ENCODE measurements at places on chromosomes 1 and 21.

- DNase-seq: no peak
Observed at GRCh38 chr1:195580988-195581387, 1027.3 kb downstream of the KCNT2 start.

DNA sequence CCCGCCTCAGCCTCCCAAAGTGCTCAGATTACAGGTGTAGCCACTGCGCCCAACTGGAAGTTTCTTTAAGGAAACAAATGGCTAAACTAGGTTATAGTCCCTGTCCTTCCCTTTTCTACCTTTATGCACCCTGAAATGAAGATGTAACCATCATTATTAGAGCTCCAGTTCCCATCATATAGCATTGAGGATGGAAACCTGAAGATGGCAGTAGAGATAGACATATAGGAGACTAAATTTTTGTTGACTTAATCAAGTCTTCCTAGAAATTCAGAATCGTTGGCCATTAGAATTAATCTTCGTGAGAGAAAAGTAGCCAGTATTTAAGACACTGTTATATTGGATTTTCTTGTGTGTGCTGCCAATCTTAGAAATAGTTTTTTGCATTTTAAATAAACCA lies 1016.3 kb upstream of the NCAM2 start:
- DNase-seq: no peak

DNA sequence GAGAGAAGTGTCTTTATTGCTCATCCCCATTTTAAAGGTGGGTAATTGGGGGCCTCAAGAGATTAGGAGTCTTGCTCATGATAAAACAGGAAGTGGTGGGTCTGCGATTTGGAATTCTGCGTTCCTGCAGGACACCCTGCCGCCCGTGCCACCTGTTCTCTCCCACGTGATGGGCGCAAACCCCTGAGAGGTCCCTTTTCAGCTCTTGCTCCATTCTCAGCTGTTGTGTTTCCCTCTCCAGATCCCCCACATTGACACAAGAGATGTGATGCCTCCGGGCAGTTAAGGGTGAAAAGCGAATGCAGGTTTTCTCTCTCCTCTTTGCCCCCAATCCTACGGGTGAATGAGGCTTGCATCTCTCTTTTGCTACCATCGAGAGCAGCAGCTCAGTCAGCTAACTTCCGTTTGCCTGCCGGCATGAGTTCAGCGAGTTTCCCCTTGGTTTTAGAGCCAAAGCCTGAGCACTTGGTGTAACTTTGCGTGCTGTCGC lies 57.5 kb downstream of the KIF26B start:
- no peak for DNase-seq

DNA sequence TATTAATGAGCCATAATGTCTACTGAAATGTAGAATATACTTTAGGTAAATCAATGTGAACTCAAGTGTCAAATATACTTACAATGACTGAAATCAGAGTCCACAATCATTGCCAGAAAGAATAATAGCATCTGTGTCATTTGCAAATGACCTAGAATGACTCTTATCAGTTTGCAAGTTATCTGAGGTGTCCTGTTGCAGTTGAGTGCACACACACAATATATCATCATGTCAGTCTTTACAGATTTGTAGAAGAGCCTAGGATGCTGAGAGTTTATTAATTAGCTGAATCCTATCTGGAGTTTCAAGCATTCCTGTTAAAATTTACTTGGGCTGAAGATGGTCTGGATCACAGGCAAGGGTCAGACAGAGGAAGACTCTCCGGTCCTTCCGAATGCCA lies 324.0 kb upstream of the GREM2 start:
- DNase-seq: no peak

GRCh38 chr1:162632698-162633080 lies 425 bp downstream of the DDR2 start:
- DNase-seq: no peak

DNA sequence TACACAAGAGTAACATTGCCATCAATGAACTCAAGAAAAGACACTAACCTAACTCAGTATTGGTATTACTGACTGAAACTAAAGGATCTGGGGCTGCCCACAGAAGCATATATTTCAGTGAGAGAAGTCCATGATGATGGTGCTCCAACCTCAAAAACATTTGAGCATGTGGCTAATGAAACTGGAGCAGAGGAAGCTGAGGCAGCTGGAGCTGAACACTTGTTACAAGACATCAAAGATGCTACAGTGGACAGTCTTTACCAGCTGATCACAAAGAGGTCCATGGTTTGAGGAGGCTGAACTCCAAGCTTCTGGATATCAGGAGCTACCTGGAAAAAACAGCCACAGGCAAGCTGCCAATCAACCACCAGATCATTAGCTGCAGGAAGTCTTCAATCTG lies 42.2 kb upstream of the TTC39A start:
- no peak for DNase-seq

DNA sequence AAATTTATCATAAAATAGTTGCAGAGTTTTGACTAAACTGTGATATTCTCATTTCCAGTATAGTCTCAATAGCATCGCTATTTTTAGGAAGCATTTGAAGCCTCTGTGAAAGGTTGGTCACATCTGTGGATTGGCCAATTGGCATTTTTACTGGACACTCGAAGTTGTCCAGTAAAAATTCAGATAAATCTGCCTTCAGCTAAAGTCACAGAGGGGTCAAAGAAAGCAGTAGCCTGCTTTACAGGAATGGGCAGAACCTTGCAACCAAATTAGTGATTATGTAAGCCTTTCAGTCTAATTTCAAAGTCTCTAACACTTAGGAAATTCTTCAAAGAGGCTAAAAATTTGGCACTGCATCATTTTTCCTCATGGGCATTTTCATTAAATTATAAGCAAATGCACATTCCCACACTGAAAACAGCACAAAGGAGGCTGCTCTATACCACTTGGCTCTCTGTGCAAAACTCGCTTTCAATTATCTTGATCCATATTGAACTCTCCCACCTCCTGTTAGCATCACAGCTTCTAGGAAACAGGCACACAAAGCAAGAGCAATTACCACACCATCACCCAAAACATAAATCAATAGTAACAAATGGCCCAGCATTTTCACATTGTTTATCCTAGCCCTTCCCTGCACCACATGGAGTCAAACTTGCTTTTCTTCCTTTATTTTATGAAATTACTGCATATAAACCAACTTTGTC lies 318.5 kb upstream of the DUSP10 start:
- no peak for DNase-seq

DNA sequence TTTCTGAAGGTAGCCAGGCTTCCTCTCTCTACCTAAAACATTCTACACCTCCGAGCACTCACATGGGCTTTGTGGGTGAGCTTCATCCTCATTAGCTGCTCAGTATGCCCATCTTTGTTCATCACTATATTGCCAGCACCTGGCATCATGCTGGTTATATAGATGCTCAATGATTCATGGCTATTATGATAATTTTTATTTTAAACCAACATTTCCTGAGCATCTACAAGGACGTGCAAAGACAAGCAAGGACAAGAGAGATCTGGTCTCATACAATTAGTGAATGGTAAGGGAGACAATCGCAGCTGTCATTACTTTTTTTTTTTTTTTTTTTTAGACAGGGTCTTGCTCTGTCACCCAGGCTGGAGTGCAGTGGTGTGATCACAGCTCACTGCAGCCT lies 11.3 kb upstream of the QSOX1 start:
- no peak for DNase-seq

- DNase-seq: no peak
Observed at GRCh38 chr1:30275926-30276764, 447.2 kb downstream of the MATN1 start.

DNA sequence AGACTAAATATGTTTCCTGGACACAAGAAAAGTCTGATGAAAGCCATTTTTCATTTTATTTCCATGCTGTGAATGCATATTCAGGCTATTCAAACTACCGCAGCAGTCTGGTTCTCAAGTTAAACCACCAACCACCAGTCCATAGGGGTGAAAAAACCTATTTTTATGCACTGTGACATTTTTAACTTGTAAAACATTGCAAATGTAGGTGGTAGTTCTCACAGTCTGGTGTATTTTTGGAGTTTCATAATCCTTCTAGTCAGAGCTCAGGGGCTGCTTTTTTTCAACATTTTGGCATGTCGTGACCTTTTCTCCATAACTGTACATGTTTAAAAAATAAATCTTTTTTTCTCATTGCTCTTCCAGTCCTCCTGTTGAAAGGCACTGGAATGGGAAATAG lies 907.6 kb upstream of the ADGRL2 start:
- no peak for DNase-seq

DNA sequence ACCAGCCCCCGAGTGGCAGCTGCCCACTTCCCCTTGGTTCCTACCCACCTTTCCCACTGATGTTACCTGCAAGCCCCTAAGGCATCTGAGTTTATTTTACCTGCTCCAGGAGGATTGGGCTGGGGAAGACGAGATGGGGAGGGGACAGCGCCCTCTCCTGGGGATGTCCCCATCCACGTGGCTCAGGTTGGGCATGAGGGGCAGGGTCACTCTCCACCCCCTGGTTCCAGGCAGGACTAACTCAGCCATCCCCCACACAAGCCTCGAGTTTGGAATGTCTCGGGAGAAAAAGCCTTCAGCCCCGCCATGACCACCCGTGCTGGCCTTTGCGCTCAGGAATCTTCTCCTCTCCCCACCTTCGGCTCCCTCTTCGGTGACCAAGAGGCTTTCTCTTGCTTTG lies 90.0 kb downstream of the ARHGEF10L start:
- DNase-seq: no peak

DNA sequence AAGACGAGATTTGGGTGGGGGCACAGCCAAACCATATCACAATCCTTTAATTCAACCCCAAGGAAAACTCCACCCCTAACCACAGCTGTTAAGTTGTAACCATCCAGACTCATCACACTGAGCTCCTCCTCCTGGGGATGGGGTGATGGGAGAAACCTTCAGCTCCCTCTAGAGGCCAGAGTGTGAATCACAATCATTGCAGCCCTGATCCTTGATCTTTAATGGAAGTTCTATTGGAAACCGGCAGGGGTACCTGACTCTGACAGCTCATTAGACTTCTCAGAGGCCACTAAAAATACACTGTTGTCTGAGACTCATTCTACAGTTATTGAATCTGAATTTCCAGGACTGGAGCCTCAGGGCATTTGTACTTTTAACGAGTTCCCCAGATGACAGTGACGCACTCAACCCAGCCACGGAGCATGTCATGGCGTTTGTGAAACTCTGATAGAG lies 127.2 kb downstream of the IGSF21 start:
- no peak for DNase-seq

DNA sequence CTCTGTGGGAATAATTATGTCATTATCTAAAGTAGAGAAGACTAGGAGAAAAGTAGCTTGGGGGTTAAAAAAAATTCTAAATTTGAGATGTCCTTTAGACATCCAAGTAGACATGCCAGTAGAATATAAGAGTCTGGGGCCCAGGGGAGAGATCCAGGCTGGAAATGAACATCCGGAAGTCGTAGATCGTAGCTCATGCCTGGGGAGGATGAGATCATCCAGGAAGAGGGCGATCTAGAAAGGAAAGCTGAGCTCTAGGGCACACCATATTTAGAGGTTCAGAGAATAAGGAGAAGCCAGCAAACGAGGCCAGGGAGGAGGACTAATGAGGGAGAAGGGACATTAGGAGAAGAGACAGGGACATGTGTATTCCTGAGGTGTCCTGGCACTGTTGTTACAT lies 12.2 kb downstream of the NGF start:
- no peak for DNase-seq

GRCh38 chr1:60152891-60153290 lies 79.3 kb upstream of the C1orf87 start:
- no peak for DNase-seq

DNA sequence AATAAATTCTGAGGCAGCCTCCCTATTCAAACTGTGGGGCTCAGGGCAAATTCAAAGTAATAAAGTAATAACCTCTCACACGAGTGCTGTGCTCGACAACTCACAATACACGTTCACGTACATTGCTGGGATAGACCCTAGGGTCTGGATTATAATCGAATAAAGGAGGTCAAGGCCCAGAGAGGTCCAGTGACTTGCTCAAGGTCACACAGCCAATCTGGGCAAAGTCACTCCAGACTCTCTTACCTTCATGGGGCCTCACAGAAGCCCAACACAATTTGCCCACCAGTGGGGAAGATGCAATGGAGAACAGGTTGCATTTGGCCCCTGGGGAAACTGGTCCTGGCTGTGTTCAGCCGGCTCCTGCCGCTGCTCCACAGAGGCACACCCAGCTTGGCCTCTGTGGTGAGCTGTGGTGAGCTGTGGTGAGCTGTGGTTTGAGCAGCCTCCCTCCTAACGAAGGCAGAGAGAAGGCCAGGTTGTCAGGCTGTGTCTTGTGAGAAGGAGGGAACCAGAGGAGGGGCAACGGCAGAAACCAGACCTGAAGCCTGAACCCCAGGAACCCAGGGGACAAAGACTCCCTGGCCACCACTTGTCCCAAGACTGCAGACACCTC lies 35.1 kb downstream of the NUAK2 start:
- DNase-seq: no peak

- no peak for DNase-seq
Observed at GRCh38 chr1:90155721-90156487, 161.0 kb downstream of the ZNF326 start.

DNA sequence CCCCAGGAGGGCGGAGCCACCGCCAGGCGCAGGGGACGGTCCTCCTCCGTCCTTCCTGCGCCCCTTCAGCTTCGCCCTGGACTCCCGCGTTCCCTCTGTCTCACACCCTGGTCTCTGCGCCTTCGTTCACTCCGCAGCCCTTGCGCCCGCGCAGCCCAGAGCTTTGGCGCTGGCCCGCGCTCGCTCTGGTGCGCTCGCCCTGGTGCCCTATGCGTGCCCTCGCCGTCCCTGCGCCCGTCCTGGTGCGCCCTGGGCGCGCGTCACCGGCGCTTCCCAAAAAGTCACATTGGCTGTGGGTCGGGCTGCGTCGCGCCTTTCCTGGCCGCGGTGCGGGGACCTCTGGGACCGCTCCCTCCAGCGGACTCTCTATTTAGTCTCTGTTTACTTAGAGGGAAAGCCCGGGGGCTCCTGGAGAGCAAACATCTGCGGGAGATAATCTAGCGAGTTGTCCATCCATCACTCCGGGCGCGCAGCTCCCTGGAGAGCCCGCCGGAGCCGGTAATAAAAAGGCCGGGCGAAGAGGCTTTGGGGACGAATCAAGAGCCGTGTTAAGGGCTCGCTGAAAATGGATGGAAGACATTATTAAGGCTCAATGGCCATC lies 178.6 kb downstream of the PRDM16 start:
- DNase-seq: no peak

DNA sequence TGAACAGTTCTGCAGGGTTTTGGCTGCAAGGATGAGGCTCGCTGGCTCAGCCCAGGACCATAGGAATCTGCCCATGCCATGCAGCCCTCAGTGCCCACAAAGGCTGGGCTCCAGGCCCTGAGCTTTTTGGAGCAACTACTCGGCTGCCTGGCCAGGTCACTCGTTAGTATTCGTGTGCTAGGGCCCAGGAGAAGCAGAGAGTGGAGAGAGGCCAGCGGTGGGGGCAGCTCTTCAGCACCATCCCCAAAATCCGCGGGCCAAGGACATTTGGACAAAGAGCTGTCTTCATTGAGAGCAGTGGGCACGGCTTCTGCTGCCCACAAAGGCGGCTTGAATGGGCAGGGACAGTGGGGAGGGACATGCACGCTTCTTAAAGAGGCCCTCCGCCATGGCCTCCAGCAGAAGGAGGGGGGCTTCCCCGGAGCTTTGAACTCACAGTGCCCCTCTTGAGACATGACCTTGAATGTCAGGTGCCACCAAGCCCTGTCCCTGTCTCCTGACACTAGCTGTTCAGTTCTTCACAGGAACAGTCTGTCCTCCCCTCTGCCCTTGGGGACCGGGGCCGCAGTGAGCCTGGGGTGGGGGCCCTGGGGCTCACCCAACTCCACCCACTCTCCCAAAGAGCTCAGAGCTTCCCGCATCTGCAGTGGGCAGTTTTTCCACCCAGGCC lies 106.1 kb upstream of the ARHGEF16 start:
- DNase-seq: no peak
